ENCODE measurements at places on chromosomes 6 and 20. TPM values are rescaled to one million over a fixed set of nuclear protein-coding genes. Genes with fewer than 3 reads are reported as not detected.

Gene IL17A
- total RNA-seq = not detected

Gene MMP24OS
- total RNA-seq = 4.8 TPM

Gene CLVS2
- total RNA-seq = 35.0 TPM

Gene DUSP15
- 6.1 TPM for total RNA-seq

Gene TSBP1
- total RNA-seq = not detected

Gene CFAP206
- 6.5 TPM for total RNA-seq

Gene MOG
- total RNA-seq = 0.18 TPM

Gene SEMG1
- total RNA-seq = not detected

Gene C20orf96
- total RNA-seq = 6.3 TPM

Gene TMC2
- total RNA-seq = 3.7 TPM

Gene ENPP5
- 19.8 TPM for total RNA-seq

Gene ARMH2
- total RNA-seq = not detected

Gene ZNF334
- 30.8 TPM for total RNA-seq

Gene EMILIN3
- 4.8 TPM for total RNA-seq

Gene RUNX2
- total RNA-seq = 0.54 TPM

Gene TFAP2C
- total RNA-seq = not detected

Gene SHLD1
- 3.2 TPM for total RNA-seq

Gene DHX16
- total RNA-seq = 17.2 TPM

Gene EPHA7
- 167 TPM for total RNA-seq

Gene SAPCD1
- total RNA-seq = not detected

Gene HLA-DMA
- total RNA-seq = 0.73 TPM

Gene KCNK16
- total RNA-seq = not detected

Gene ASCC3
- total RNA-seq = 41.6 TPM

Gene GGTLC1
- total RNA-seq = not detected

Gene BEND6
- 12.6 TPM for total RNA-seq

Gene KCNQ5
- 4.1 TPM for total RNA-seq

Gene CCM2L
- total RNA-seq = 4.8 TPM

Gene GSTA1
- total RNA-seq = not detected

Gene ACTL10
- 0.64 TPM for total RNA-seq

Gene GRIK2
- 321 TPM for total RNA-seq

Gene PDYN
- 0.45 TPM for total RNA-seq

Gene LY6G6F
- 0.36 TPM for total RNA-seq

Gene MRPS26
- 17.4 TPM for total RNA-seq

Gene OXT
- not detected for total RNA-seq

All from cerebellum (tissue), 4 donors.